T1000 (cell line): ENCODE measurements at places on chromosomes 2 and 18.

- DNase-seq, result no peak
These were observed 85.1 kb downstream of the TMEM131 start for GRCh38 chr2:97910403-97911205.

DNA sequence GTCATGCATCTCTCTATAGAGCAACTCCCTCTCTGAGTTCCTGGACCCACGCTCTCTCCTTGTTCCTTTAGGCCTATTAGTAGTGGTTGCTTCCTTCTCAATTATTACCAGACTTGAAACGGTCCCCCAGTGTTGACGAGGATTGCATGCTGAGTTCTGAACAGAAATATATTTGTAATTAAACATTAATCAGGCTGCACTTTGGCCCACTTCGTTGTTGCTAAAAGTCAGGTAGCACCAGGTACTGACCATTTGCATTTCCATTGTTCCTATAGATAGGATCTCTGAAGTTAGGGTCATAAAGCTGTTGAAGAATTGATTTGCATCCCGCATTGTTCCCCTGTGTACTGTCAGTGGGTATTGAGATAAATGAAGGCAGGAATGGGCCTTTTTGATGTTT, 36.9 kb upstream of the TTR start:
- DNase-seq, result no peak

DNA sequence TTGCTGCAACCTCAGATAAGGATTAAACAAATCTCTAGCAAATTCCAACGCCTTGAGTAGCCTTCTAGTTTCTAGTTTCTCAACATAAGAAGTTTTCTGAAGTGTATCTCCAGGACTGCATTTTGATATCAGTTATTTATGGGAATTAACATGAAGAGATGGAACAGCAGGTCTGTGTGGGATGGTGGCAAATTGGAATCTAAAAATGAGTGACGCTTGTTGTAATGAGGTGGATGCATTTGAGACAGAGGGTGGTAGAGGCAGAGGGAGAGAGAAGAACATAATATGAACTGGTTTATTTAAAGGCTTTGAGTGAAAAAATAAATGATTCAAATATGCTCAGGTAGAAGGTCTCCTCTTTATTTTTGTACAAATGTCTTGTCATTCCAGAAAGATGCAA, 446.8 kb upstream of the GCFC2 start:
- DNase-seq, result no peak

DNA sequence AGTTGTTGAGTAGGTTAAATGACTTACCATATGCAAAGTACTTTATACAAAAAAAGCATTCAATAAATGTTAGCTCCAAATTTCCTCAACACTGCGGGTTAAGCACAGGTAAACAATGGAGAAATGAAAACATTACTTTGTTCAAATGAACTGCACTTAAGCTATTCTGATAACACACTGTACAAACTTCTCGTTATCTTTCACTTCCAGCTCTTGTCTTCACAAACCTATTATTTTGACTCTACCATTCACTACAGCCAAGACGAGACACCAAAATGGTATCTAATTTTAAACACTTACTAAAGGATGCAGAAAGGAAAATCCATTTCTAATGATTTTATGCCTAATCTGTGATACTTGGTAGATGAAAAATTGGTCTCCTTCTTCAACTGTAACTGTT, 43.8 kb downstream of the SLC40A1 start:
- DNase-seq, result no peak

- no peak for DNase-seq
These were observed 5.0 kb upstream of the ADAM17 start for GRCh38 chr2:9560628-9561027.
